Gastrocnemius medialis (tissue), 4 donors: ENCODE measurements at places on chromosomes 1 and 21. TPM values are rescaled to one million over a fixed set of nuclear protein-coding genes. Genes with fewer than 3 reads are reported as not detected.

Gene GPR137B
- 5.5 TPM for total RNA-seq

Gene KCNN3
- 30.0 TPM for total RNA-seq

Gene IGSF9
- total RNA-seq = 0.10 TPM

Gene CHODL
- total RNA-seq = not detected

Gene SPATA45
- total RNA-seq = not detected

Gene LCE2C
- not detected for total RNA-seq

Gene CYP4A11
- not detected for total RNA-seq

Gene PGLYRP4
- not detected for total RNA-seq

DNA sequence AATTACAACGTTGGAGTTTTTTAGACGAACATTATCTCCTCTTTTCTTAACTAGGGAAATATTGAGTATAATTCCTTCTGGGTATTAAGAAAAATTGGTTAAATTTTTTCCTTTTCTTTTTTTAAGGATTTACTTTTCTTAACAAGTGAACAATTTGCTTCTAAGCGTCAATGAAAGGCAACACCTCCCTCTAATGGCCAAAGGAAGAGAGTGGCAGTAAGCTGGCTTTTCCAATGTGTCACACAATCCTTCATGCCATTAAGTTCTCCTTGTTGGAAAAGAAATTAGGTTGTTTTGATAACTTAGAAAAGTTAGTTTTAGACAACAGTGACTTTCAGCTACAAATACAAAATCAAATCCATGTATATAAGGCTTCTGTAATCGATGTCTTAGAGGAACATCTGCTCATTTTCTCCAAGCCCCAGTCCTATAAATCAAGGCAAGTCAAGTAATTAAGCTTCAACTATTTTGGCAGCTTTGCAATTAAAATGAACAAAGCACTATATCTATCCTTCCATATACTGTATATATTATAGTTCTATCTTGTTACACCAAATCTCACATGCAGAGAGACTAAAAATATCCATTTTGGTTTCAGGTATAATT lies 62.8 kb downstream of the EDEM3 start:
- no peak for DNase-seq

- no peak for DNase-seq
These were observed 177.1 kb downstream of the MAGI3 start for GRCh38 chr1:113567427-113567826.

GRCh38 chr21:26405071-26405470 lies 168.0 kb downstream of the CYYR1 start:
- no peak for DNase-seq

- no peak for DNase-seq
These were observed 28.1 kb downstream of the TSHB start for GRCh38 chr1:115057661-115058254.

DNA sequence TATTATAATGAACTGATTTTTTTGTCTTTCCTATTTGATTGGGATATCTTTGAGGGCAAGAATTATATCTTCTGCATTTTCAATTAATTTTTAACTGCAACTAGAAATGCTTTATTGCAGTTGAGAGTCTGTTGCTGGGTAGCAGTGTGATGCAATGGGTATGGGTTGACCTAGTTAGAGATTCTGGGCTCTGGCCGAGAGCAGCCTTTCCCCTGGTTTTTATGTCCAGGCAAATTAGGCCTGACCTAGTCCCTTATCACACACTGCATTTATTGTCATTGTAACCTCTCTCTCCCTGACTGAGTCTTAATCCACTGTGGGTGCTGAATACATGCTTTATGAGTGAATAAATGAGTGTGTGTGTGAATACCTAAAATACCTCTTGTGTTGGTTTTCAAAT lies 206.4 kb upstream of the PTGFR start:
- DNase-seq = peak; percentile 16

- no peak for DNase-seq
These were observed 59.3 kb upstream of the LHX8 start for GRCh38 chr1:75074831-75075395.

DNA sequence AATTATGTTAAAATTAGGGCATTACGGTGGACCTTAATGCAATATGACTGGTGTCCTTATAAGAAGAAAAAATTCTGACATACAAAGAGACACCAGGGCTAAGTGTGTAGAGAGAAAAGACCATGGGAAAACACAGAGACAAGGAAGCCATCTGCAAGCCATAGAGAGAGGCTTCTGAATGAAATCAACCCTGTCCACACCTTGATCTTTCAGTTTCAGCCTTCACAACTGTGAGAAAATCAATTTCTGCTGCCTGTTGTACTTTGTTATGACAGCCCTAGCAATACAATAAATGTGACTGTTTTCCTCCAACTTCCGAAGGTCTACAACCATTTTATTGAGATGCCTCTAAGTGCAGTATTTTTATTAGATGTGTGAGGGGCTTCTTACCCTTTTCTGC lies 1407.2 kb downstream of the MRPL39 start:
- DNase-seq = no peak

- no peak for DNase-seq
These were observed 20.3 kb upstream of the LSS start for GRCh38 chr21:46248827-46249226.

DNA sequence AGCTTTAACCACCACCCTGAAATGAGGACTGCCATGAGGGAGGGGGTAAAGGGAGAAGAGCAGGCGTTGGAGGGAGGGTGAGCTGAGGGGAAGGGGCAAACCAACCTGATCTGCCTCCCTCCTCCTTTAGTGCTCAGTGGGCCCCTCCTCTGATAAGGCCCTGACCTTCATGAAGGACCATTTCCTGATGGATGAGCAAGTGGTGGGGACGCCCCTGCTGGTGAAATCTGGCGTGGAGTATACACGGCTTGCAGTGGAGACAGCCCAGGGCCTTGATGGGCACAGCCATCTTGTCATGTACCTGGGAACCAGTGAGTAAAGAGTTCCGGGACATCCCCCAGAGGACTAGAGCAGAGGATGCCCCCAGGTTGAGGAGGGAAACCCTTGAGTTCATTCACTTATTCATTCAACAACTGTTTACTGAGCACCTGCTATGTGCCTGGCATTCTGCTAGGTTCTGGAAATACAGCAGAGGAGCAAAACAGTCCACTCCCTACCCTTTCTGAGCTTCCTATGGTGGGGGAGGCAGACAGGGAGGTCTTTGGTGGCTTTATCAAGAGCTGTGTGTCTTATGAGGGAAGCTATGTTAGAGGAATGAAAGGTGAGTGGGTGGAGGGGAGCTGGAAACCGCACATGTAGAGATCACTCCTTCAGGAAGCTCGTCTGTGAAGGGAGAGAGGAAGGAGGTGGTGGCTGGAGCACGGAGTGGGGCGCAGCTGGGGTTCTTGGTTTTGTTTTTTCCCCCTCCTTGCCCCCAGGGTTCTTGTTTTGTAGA lies 19.5 kb downstream of the SEMA4A start:
- no peak for DNase-seq

DNA sequence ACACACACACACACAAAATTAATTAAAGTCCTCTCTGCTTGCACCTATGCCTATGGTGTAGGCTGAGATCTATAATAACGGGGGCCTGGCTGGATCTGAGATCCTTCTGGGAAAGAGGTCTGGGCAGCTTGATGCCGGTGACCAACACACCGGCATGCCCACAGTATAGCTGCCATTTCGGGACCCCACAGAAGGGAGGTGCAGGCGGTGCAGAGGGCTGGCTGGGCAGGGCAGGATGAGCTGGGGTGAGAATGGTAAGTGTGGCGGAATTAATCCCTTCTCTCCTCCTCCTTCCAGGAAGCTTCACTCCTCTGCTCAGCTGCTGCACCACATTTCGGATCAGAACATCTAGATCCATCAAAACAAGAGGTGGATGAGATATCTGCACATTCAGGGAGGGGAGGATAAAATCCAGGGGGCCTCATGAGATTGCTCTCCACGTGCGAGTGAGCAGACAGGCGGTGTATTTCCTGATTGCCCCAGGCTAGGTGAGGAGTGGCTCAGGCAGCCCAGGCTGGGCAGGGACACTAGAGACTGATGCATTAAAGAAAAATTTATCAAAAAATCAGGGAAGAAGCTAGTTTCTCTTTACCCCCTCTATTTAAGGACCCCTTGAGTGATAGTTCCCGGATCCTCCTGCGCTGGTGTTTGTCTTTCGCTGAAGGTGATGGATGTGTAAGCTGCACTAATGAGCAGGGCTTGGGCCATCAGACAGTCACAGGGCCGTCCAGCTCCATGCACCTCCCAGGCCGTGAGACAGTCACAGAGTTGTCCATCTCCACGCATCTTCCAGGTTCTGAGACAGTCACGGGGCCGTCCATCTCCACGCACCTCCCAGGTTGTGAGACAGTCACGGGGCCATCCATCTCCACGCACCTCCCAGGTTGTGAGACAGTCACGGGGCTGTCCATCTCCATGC lies 449.9 kb downstream of the PTPRU start:
- no peak for DNase-seq

- DNase-seq = no peak
These were observed 10.9 kb downstream of the OLIG2 start for GRCh38 chr21:33036430-33037162.

DNA sequence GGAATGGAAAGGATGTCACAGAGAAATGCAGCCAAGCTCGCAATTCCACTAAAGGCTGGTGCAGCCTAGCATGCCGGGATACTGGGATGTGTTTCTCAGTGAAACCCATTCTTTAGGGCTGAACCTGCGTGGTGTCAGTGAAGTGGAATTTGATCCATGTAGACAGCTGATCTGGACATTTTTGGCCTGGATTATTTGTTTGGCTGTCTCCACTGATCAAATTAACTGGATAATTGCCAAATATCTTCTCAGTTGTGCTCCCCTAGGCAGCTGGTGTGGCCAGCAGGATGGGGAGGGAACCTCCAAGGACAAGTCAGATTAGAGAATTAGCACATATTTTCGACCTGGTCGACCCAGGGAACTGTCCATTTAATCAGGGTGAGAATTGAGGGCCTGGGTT lies 318.4 kb downstream of the RPS6KC1 start:
- no peak for DNase-seq

- DNase-seq = no peak
These were observed 648 bp upstream of the DR1 start for GRCh38 chr1:93344886-93345632.

DNA sequence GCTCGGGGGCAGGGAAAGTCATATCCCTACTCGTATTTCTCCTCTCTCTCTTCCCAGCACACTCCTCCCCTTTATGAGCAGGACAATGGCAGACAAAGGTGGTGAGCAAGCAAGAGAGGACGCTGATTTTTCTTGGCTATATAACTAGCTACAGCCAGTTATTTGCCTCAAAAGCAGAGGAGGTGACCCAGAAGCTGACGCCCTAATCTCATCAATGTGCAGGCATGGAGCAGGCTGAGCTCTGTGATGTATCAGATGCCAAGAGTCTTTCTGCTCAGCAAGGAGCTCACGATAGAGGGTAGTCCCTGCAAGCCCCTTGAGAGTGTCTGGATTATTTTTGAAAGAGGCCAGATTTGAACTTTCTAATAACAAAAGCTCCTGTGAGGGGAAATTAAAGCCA lies 75.5 kb downstream of the ASTN1 start:
- no peak for DNase-seq
